ENCODE measurements at places on chromosomes 12 and 14.

- DNase-seq = no peak
Measured at GRCh38 chr12:49689785-49690184, 17.4 kb downstream of the FMNL3 start.

DNA sequence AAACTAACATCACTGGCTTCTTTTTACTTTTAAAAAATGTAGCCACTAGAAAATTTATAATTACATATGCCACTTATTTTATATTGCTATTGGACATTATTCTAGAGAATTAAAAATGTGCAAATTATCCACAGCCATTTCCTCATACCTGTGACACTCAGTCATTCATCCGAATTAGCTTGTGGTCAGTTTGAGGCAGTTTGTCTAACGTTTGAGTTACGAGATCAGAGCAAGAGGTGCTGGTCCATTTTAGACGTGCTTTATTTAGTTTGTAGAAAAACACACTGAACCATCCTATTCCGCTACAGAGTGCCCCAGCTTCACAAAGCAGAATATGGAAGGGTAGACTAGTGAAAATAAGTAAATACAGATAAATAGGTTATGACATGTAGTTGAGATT lies 513.0 kb downstream of the NRXN3 start:
- DNase-seq = no peak

DNA sequence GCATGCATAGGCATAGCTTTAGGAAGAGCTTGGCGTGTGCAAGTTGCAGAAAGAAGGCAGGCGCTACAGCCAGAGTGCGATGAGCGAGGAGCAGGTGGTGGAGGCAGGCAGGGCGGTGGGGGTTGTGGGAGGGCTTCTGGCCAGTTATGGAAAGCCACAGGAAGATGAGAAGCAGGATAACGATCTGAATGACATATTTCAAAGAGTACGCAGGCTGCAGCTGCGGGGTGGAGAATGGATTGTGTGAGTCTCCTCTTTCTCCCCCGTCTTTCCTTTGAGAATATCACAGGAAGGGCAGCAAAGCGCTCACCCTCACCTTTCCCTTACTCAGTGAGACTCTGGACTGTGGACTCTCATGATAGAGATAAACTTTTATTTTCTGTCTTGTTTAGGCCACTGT lies 48.7 kb upstream of the PLXNC1 start:
- DNase-seq = peak; percentile 20

DNA sequence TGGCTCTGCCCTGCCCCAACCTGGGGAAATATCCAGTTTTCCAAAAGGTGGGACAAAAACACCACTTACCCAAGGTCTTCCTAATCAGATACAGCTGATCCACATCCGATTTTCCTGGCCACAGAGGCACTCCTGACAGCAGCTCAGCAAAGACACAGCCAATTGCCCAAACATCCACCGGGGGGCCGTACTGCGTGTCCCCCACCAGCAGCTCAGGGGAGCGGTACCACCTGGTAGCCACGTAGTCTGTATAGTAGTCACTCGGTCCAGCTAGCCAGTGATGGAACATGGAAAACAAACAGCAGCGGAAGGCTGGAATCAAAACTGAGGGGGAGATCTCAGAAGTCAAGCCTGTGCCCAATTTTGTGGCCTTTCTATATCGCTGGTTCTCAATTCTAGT lies 28.8 kb downstream of the DMAC2L start:
- no peak for DNase-seq

DNA sequence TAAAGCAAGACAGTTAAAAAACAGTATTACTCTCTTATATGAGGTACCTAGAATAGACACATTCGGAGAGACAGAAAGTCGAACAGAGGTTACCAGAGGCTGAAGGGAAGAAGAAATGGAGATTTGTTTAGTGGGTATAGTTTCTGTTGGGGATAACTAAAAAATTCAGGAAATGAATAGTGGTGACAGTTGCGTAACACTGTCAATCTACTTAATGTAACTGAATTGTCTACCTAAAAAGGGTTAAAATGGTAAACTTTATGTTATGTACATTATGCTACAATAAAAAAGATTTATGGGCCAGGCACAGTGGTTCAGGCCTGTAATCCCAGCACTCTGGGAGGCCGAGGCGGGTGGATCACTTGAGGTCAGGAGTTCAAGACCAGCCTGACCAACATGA lies 30.6 kb upstream of the SLC6A13 start:
- DNase-seq = no peak

Data from fibroblast of mammary gland (primary cell).